Stimulated activated CD4-positive, alpha-beta T cell treated with anti-CD3 and anti-CD28 coated beads, Interleukin-1b, Interleukin-23, amount 100 ng/mL, for 48 hours (primary cell): ENCODE measurements at places on chromosomes 1 and 21.
A peak's percentile ranks its signal among the peaks of the same experiment; 100 is the strongest.

DNA sequence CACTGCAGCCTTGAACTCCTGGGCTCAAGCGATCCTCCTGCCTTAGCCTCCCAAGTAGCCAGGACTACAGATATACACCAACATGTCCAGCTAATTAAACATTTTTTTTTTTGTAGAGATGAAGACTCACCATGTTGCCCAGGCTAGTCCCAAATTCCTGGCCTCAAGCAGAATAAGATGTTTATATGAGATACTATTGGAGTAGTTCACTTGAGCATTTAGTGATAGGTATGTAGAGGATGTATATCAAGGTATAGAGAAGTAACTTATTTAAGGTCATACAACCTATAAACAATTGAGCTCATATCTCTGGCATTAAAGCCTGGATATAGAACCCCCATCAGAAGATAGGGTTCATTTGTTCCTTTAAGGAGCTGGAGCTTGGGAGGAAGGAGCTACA lies 4.6 kb upstream of the TMEM269 start:
- no peak for DNase-seq

DNA sequence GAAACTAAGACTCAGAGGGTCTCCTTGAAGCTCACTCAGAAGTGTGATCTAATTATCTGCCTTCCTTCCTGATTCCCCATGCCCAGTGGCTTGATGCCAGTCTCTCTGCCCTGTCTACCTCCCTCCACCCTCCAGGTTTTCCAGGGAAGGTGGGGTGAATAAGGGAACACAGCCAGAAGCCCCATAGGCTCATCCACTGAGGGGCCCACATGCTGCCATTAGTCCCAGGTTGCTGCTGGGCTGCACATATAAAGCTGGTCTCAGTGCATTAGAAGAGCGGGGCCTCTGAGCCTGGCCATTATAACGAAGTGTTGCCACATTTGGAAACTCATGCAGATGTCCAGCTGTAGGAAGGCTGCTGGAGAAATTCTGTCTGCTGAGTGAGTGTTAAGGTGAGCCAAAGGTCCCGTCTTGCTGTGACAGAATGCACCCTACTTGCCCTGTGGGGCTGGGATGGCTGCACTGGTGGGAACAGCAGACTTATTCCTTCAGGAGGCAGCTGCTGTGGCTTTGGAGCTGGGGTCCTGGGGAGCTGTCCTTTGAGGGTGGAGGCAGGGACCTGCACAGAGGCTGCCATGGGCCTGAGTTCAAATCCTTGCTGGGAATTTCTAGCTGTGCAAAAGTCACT lies 2.9 kb downstream of the ADORA1 start:
- DNase-seq = no peak

DNA sequence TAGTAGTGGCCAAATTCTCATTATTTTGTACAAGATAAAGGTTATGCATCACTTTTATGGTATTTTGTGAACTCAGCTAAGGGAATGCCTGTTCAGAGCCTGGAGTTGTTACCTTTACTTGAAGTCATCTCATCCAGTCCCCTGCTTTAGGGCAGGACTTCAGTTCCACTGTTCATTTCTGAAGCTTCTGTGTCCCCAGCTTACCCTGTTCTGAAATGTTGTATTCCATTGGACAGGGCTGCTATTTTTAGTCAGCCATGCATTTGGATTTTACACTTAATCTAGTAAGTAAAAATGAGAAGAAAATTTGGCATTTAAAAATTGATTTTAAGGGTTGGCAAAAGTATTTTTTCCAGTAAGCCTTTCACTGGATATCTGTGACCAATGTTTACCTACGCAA lies 11.6 kb upstream of the C4BPB start:
- DNase-seq = no peak

DNA sequence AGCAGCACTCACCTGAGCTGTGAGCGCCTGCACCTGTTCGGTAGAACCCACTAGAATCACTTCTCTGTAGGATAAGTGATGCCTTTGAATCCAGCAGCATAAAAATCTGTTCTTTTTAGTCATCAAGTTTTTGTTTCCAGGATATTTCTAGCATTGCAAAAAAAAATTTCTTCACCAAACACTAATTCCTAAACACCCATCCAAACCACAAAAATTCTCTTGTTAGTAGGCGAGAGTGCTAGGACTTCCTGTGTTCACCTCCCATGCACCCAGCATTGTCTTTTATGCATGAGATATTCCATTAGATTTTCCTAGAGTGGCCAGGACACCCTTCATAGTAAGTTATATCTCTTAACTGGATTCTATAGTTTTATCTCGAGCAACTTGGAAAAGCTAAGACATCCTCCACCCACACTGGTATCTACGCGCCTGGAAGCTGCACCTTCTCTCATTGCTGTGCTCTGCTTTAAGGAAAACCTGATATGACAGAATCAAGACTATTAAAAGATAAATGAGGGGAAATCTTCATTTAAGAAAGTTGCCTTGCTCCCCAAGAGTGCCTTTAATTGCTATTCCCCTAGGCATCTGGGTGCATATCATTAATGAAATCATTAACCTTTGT lies 12.3 kb downstream of the SERTAD4 start:
- DNase-seq = no peak

- DNase-seq = no peak
Observed at GRCh38 chr1:228276174-228276831, 68.5 kb downstream of the OBSCN start.

DNA sequence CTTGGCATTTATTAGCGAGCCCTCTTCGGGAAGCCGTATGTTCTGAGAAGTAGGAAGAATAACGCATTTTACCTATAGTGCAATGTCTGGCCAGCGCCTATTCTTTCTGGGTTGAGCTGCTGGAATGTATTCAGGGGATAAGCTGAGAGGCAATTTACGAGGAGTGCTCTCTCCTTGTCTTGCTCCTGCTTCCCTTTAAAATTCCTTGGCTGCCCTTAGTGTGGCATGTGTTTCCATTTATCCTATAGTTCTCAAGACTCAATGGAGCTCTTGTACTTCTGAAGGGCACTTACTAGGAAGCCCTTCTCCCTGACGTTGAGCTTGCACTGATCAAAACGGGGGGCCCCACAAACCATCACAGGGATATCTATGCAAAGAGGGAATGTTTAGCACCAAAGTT lies 364.6 kb downstream of the DISC1 start:
- no peak for DNase-seq

GRCh38 chr1:171251042-171251951 lies 3.0 kb downstream of the FMO1 start:
- DNase-seq = peak; percentile 31

- DNase-seq = no peak
Observed at GRCh38 chr1:65904681-65905083, 112.0 kb downstream of the PDE4B start.

DNA sequence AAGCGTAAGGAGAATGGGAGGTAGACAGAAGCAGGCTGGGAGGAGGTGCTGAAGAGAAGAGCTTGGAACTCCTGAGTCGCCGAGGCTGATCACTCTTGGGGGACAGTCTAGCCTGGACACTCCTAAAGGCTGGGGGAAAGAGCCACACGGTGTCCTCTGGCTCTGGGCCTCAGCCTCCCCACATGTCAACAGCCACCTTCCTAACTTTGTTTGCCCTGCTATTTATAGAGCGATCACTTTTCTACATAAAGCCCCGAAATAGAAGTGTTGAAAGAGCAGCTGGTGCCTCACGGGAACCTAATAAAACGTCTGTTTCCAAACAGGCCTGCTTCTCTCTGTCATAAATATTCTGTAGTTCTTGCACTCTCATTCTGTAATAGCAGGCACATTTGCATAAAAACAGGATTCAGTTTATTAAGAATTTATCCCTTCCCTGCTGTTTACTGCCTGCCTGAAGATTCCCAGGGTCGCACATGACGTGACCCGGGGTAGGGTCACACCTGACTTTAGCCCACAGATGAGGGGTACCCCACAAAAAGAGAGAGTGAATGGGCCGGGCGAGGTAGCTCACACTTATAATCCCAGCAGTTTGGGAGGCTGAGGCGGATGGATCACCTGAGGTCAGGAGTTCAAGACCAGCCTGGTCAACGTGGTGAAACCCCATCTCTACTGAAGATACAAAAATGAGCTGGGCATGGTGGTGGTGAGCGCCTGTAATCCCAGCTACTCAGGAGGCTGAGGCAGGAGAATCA lies 212.5 kb downstream of the TOMM20 start:
- no peak for DNase-seq

DNA sequence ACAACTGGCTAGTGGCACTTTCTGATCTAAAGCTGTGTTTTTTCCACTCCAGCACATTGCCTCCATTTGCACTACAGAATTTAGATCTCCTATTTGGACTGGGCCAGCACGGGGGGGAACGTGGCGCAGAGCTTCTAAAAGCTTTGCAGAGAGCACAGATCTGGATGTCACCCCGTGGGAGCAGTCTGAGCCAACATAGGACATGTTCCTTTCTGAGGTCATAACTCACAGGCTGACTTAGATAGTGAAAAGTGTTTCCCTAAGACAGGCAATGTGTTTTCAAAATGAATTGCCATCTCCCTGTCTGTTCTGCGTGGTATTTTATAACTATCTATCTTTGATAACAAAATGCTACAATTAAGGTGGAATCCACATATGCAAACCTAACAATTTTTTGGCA lies 3.7 kb upstream of the C8A start:
- no peak for DNase-seq

- DNase-seq = peak; percentile 83
Observed at GRCh38 chr1:35769188-35769758, 505 bp downstream of the CLSPN start.

- no peak for DNase-seq
Observed at GRCh38 chr1:44422161-44422560, 17.1 kb downstream of the RNF220 start.

- DNase-seq = peak; percentile 41
Observed at GRCh38 chr1:31663622-31664452, 19.2 kb upstream of the PEF1 start.

DNA sequence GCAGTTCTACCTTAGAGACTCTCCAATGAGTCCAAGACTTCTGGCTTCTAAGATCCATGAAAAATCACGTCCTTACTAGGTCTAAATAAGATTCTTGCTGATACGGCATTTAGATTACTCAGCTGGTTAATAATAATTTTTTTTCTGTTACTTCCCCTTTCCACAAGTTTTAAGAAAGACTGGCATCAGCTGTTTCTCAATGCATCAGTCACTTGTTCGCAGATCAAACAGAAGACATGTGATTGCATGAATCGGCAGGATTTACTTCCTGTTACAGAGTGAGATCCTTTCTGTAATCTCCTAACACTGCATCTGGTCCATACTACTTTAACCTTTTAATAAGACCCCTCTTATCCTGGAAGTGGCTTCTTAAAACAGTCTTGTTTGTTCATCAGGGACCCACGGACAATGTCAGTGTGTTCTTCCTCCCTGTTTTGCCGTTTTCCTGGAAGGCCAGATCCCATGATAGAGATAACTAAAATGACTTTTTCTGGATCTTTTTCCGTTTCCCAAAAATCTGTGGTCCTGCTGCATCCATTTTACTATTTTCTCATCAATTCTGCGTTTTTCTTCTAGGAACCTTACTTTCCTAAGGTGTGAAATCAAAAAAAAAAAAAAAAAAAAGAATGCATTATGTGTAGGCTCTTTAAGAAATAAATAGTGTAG lies 6.1 kb downstream of the NPL start:
- DNase-seq = no peak
